ENCODE measurements at places on chromosomes 2 and 18. TPM values are rescaled to one million over a fixed set of nuclear protein-coding genes. Genes with fewer than 3 reads are reported as not detected.
A peak's percentile ranks its signal among the peaks of the same experiment; 100 is the strongest.

Gene GALNT13
- 2.1 TPM for polyA plus RNA-seq

Gene RIOK3
- 71.9 TPM for polyA plus RNA-seq

Gene SUCLG1
- 212 TPM for polyA plus RNA-seq

Gene CAB39
- 99.9 TPM for polyA plus RNA-seq

Gene NTSR2
- polyA plus RNA-seq: not detected

Gene CDK5R2
- polyA plus RNA-seq: not detected

Gene PLGLB2
- polyA plus RNA-seq: 2.9 TPM

DNA sequence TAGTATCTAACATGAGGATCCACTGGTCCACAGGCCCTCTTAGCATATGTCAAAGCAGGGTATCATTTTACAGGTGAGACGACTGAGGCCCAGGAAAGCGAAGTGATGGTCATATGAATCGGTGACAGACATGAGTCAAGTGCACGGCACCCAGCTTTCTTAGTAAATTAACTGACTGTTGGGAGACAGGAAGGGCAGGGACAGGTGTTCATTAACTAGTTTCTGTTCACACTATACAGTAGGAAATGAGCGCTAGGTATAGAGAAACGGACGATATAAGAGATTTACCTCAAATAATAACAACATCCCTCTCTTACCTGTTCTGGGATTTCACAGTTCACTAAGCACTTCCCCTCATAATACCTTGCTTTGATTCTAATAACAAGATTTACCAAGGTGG is 1.7 kb upstream of the SMARCAL1 start:
- no peak for DNase-seq

GRCh38 chr2:173884025-173884802 is 81.0 kb downstream of the SP3 start:
- DNase-seq: no peak

GRCh38 chr2:27060323-27060722 is 8.9 kb downstream of the AGBL5 start:
- DNase-seq: no peak

DNA sequence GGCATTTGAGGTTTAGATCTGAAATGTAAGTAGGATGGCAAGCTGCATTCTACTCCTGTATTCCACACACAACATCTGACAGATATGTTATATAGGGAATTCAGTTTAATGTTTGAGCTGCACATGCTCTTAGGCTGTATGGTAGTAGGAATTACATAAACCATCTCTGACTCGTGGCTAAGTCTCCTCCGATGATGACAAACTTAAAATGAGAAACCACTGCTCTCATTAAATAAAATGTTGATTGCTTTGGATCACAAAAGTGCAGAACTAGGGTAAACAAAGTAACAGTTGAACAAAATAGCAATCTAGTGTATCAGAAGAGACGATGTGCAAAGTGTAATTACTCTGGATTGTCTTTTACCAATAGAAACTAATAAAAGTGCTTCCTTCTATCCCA is 50.1 kb upstream of the WDR75 start:
- no peak for DNase-seq

DNA sequence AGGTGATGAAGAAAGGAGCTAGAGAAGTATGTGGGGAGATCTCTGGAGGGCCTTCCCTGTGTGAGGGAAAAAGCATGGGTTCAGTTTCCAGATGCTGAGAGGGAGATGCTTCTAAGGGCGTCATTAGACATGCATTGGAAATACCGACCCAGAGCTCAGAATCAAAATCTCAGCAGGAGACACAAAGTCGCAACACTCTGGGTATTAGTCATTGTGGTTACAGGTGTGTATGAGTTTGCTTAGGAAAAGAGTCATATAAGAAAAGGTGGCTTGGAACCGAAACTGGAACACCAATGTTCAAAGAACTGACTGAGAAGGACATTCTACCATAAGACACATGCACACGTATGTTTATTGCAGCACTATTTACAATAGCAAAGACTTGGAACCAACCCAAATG is 477.1 kb downstream of the FBXO15 start:
- DNase-seq: no peak

GRCh38 chr2:70775141-70775540 is 7.1 kb upstream of the ADD2 start:
- no peak for DNase-seq

GRCh38 chr18:669077-669476 is 11.6 kb downstream of the TYMS start:
- DNase-seq: no peak

DNA sequence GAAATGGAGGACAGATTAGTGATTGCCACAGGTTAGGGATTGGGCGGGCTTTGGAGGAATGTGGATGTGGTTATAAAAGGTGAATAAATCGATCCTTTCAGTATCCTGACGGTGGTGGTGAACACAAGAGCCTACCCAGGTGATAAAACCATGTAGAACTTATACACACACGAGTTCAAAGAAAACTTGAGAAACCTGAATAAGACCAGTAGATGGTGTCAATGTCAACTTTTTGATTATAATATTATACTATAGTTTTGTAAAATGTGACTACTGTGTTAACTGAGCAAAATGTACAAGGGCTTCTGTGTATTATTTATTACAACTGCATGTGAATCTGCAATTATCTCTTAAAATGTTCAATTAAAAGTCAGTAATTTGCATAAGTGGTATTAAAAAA is 136.3 kb downstream of the ERBB4 start:
- no peak for DNase-seq

- DNase-seq: no peak
Measured at GRCh38 chr2:179274749-179275148, 10.1 kb upstream of the SESTD1 start.

DNA sequence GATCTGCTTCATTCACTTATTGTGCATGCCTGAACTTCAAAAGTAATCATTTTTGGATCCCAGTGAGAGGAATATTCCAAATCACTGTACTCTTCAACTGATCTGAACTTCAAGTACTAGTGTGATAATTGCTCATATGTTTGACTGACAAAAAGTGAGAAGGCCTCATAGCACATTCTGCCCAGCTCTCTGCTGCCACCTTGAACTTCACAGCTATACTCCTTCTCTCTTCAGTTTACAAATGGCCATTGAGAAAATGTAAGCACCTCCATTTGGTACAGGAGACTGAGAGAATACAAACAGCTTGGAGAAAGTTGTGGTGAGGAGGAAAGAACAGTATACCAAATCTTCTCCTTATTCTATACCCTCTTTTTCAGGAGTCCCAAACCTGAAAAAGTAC is 946.0 kb upstream of the CHAC2 start:
- DNase-seq: no peak

- no peak for DNase-seq
Measured at GRCh38 chr2:106272216-106272807, 78.2 kb upstream of the UXS1 start.

GRCh38 chr2:91477731-91478672 is 2786.5 kb downstream of the RPIA start:
- DNase-seq: no peak

- DNase-seq: peak; percentile 21
Measured at GRCh38 chr2:21175895-21176646, 52.3 kb downstream of the TDRD15 start.

- no peak for DNase-seq
Measured at GRCh38 chr2:145286716-145287275, 766.9 kb upstream of the ZEB2 start.

DNA sequence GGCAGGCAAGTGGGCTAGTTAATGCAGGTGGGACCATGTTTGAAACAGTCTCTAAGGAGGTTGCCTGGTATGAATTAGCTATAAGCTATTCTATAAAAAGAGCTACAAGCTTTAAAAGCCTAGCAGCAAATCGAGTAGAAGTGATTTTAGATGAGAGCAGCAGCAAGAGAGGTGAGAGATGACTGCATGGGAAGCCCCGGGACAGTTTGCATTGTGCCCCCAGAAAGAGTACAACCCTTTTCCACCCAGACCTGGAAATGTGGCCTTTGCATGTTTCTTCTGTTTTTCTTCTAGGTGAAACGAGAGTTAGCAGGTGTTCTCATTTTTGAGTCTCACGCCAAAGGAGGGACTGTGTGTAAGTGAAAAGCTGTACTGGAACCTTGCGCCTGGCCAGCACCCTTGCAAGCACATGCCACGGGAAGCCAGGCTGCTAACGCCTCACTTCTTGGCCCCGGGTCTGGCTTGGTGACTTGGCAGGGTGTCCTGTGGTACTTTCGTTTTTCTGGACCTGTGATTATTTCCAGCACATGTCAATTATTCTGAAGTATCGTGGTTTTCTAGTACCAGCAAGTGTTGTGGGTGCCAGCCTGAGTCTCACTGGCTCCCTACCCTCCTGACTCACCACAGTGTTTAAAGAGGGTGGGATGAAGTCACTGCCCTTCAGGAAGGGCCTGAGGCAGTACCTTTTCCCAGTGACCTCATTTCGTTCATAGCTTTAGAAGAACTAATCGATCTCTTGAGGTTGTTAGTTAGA is 90.3 kb upstream of the MAP3K20 start:
- no peak for DNase-seq

DNA sequence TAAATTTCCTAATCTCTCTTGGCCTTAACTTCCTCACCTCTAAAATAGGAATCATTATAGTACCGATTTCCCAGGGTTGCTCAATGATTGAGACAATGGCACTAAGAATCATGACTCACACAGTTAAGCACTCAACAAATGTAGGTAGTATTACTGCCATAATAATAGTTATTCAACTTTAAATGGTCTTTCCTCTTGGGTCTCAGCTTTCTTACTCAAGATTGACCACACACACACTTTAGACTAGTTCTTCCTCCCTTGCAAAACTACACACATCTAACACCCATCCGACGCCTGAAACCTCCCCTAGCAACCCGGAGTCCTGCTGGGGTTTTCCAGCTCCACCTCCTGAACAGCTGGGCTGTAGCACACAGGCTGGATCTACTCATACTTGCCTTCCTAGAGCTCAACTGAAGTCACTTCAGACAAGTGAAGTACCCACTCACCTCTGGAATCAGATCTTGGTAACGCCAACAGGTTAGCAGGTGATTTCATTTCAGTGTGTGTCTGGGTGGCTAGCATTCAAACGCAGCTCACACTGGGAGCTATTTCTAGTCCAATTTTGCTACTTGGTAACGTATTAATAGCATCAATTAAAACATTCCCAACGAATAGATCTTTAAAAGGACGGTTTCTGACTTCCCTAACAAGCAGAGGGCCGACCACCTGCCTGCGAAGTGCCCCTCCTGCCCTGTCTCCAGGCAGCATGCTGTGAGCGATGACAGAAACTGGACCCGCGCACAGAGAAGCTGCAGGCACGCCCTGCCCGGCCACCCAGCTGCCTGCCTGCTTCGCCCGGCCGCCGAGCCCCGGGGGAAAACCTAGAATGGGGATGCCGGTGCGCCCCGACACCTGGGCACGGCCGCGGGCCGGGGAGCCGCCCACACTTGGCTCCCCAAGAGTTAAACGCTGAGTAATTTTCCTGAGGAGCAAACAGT is 1.1 kb downstream of the UXS1 start:
- no peak for DNase-seq

- no peak for DNase-seq
Measured at GRCh38 chr2:25821225-25822056, 56.8 kb downstream of the ASXL2 start.

Measured in right renal cortex interstitium (tissue), 3 donors.